ENCODE measurements at places on chromosomes 12 and 14. TPM values are rescaled to one million over a fixed set of nuclear protein-coding genes. Genes with fewer than 3 reads are reported as not detected.

Gene GALNT8
- total RNA-seq = not detected

Gene SPX
- total RNA-seq = 787 TPM

Gene KRT85
- not detected for total RNA-seq

Gene KRT75
- not detected for total RNA-seq

Gene FAM186B
- total RNA-seq = not detected

Gene NEUROD4
- total RNA-seq = not detected

Gene FOXN3
- total RNA-seq = 13.8 TPM
